ENCODE measurements at places on chromosomes 7 and 10.

GRCh38 chr7:48660306-48660870, 264.0 kb upstream of the CDC14C start:
- DNase-seq = no peak

DNA sequence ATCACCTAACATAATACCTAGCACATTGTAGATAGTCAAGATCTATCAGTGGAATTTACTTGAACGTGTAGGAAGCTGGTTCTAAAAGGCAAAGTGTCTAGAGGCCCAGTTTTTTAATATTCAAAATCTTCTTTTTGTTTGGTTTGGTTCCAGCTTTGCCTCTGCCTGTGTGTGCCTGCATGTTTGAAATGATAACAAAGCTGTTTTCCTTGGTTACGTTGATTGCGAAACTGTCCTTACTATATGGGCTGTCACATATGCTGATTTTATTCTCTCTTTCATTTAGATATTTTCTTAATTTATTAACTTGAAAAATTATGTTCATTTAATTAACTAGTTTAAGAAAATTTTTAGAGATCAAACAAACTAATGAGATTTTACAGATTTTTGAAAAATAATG, 237.3 kb downstream of the SEMA3A start:
- no peak for DNase-seq

GRCh38 chr7:99863847-99864440, 12.9 kb downstream of the OR2AE1 start:
- DNase-seq = no peak

- no peak for DNase-seq
Observed at GRCh38 chr10:98293550-98294269, 25.7 kb upstream of the LOXL4 start.

GRCh38 chr7:142338633-142339501, 81.0 kb upstream of the PRSS58 start:
- DNase-seq = no peak

- no peak for DNase-seq
Observed at GRCh38 chr10:113893570-113893969, 39.1 kb downstream of the NHLRC2 start.

GRCh38 chr10:100980311-100980710, 7.0 kb downstream of the MRPL43 start:
- no peak for DNase-seq
